ENCODE measurements at places on chromosomes 5 and 9.
A peak's percentile ranks its signal among the peaks of the same experiment; 100 is the strongest.

DNA sequence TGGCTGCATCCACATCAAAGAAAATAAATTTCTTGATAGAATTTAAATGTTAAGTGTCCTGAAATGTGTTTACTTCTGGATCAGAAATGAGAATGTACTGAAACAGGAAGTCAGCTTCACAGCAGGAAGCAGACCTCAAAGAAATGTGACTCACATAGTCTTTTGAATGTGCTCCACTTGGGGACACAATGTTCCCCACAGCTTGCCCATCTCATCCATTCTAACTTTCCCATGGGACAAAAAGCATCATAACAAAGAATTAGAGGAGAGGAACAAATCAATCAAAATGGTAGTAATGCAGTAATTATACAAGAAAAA lies 85.7 kb downstream of the GRAMD2B start:
- no peak for DNase-seq

DNA sequence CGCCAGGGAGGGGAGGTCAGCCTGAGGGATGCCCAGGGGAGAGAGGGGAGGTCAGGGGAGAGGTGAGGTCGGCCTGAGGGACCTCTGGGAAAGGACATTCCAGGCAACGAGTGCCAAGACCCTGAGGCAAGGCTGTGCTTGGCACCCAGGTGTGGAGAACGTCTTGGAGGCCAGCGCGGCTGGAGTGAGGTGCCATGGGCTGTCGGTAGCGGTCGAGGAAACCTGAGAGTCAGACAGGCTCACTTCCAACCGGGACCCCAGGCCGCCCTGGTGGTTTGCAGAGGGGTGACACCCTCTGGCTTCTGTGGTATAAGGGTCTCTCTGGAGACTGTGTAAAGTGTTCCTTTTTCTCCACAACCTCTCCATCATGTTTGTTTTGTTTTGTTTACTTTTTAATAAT lies 82.9 kb downstream of the CACNA1B start:
- no peak for DNase-seq

DNA sequence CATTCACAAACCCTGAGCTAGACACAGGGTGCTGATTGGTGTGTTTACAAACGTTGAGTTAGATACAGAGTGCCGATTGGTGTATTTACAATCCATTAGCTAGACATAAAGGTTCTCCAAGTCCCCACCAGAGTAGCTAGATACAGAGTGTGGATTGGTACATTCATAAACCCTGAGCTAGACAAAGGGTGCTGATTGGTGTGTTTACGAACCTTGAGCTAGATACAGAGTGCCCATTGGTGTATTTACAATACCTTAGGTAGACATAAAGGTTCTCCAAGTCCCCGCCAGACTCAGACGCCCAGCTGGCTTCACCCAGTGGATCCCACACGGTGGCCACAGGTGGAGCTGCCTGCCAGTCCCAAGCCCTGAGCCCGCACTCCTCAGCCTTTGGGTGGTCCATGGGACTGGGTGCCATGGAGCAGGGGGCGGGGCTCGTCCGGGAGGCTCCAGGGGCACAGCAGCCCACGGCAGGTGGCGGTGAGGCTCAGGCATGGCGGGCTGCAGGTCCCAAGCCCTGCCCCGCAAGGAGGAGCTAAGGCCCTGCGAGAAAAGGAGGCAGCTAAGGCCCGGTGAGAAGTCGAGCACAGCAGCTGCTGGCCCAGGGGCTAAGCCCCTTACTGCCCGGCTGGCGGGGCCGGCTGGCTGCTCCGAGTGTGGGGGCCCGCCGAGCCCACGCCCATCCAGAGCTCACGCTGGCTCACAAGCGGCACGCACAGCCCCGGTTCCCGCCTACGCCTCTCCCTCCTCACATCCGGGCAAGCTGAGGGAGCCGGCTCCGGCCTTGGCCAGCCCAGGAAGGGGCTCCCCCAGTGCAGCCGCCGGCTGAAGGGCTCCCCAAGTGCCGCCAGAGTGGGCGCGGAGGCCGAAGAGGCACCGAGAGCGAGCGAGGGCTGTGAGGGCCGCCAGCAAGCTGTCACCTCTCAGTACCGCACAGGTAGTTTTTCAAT lies 1039.2 kb upstream of the CDH9 start:
- DNase-seq, result no peak

GRCh38 chr5:67012171-67012570 lies 184.4 kb downstream of the CD180 start:
- DNase-seq, result peak; percentile 58

DNA sequence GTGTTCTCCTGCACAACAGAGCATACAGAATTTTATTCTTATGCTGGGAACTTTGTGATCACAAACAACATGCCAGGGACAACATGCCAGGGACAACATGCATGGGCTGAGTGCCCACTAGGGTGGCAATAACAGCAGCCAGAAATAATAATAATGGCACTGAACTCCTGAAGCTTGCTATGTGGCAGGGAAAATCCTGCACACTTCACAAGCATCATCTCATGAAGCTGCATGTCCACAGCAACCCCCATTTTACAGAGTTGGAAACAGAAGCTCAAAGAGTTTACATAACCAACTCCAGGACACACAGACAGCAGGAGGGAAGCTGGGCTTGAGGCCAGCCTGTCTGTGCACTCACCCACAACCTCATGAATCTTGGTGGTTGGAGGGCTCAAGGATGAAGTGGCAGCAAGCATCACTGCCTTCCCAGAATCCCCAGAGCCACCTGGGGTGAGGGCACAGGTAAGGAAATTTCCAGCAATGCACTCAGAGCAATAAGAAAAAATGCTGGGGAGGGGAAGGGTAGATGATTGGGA lies 111.4 kb downstream of the GABBR2 start:
- DNase-seq, result peak; percentile 64

- no peak for DNase-seq
These were observed 8.7 kb upstream of the CORO2A start for GRCh38 chr9:98201102-98201501.

- no peak for DNase-seq
These were observed 278.2 kb downstream of the DMRT2 start for GRCh38 chr9:1328341-1328740.

DNA sequence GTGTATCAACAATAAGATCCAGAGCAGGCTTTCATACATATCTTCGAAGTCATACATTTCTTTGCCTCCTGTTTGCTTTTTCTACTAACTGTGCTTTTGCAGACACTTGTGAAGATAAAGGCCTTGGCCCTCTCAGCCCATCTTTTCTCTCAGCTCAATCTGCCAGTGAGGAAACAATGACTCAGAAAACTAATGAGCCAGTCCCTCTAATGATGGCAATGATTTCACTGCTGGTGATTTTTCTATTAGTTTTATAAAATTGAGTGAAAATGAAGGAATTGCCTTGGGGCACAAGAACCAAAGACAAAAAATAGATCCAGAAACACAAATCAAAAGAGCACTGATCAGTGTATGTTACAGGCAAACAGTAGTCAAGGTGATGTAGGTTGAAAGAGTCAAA lies 167.7 kb upstream of the PPP2R2B start:
- no peak for DNase-seq

- no peak for DNase-seq
These were observed at the start of gene BHMT for GRCh38 chr5:79111387-79111959. BHMT (plus strand) TSS chr5:79111809; CDS start chr5:79111886, 77 bp downstream.

DNA sequence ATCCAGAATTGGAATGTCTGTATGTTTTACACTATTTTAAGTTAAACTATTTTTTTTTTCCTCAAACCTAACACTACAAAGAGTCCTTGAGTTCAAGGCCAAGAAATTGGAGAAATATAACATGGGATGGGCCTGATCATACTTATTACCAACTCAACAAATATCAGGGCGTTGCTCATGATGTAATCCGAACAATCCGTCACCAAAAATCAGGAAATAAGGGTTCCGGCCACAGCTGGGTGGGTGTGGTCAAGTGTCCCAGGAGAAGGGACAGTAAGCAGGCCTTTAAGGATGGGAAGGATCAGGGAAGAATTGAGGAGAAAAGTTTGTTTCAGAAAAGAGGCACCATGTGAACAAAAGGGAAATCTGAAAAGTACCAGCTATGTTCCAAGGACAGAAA lies 29.8 kb downstream of the MED27 start:
- no peak for DNase-seq

GRCh38 chr5:67677422-67677970 lies 480.9 kb upstream of the CD180 start:
- DNase-seq, result no peak

DNA sequence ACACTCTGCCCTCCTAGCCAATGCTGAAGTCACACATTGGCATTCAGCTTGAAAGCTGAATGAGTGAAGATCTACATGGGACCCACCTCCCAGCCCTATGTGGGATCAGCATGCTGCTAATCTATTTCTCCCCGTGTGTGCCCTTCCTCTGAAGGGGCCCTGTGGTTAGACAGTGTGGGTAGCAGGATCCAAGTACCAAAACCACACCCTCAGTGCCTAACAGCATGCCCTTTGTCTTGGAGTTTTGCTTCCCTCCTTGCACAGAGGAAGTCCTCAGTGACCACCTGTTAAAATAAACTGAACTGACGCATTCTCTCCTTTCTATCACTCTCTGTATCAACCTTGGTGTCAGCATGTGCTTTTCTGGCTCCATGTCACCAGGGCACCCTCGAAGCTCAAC lies 25.0 kb downstream of the SH3TC2 start:
- DNase-seq, result no peak

DNA sequence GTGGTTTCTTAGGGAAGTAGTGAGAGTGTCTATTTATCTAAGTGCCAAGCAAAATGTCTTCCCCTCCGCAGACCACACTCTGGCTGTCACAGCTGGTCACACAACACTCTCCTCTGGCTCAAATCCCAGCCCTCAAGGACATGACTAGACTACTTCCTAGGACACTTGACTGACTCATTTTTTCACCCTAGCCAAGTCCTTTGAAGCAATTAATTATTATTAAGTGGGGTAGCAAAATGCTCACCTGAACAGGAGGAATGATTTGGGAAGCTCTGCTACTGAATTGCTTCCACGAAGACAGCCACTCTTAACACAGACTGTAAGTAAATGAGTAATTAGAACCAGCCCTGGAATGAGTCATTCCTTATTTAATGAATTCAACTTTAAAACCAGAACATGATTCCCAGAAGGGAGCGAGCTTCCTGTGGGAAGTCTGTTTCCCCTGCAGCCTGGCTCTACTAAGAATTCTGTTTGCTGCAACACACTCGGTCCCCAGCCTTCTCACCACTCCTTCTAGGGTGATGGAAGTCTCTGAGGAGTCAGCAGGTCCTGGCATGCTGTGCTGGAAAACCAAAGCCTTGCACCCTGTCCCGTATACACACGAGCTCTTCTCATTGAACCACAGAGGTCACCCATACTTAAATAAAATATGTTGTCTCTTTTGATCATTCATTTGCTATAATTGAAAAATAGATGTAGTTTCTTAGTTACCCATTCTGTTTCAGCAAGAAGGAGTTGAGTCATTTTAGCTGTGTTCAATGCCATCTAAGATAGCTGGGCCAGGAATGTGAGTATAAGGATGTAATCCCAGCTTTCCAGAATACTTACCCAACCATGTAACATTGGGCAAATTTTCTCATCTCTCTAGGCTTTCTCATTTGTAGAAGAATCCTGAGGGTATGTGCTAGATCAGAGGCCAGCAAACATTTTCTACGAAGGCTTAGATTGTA lies 218.6 kb upstream of the RASEF start:
- DNase-seq, result no peak

DNA sequence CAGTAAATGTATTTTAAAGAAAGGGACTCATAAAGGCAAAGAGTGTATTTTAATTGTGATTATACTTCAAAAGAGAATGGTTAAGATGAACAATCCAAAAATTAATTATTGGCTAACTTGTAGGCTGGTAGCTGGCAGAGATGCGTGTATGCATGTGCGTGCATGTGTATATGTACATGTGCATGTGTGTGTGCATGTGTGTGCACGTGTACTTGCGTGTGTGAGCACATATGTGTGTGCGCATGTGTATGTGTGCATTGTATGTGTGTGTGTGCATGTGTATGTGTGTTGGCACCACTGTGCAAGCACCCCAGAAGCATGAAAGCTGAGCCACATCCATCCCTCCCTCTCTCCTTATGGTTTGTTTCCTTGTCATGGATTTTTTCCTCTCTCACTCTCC lies 83.0 kb upstream of the SLC1A3 start:
- DNase-seq, result no peak

DNA sequence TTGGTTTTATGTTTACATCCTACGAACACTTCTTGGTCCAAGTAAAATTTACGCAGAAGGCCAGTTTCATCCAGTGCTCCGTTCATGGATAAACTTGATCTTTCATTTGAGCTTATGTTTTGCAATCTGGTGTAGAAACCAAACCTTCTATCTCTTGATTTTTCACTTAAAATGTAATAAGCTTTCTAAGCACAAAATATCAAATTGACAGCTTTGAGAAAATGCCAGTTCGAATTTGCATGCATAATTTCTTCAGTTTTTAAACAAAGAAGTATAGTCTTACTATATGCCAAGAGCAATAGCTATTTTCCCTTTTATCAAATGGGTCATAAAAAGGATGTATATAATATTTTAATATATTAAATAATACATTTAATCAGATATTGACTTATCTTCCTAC lies 17.8 kb downstream of the DNAH5 start:
- DNase-seq, result no peak

- no peak for DNase-seq
These were observed 76.7 kb downstream of the TRIM32 start for GRCh38 chr9:116763770-116764169.

GRCh38 chr9:94937214-94937903 lies 210.9 kb downstream of the AOPEP start:
- peak; percentile 98 for DNase-seq

DNA sequence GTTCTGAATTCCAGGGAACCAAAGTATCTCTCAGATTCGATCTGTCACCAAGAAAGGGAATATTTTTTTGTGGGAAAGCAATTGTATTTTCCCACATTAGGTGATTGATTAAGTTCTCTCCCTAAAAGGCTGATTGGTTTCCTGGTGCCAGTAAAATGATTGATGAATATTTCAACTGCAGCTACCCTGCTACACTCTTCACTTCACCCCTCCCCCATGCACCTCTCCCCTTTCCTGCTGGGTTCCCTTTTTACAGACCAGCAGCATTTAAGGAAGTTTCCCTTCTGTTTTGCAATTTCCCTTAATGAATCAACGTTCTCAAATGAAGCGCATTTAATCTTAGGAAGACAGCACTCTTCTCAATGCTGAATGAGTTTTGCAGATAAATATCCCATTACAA lies 13.1 kb downstream of the NR6A1 start:
- DNase-seq, result no peak

GRCh38 chr5:128355961-128356360 lies 182.1 kb downstream of the FBN2 start:
- no peak for DNase-seq

DNA sequence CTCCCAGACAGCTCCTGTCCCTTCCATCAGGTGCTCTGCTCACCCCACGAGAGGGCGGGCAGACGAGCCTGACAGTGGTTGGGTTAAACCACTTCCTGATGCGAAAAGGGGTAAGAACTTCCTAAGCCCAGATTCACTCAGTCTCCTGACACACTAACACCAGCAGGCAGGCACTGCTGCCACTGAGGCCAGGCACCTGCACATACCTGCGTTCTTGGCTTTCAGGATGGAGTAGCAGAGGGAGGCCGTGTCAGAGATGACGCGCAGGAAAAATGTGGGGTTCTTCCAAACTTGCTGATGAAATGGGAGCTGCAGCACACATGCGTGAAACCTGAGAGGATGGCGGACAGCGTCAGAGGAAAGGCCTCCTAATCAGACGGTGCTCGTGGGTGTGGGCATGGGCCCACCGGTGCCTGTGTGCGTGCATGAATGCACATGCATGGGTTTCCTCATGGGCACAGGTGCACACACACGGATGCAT lies 29.9 kb downstream of the SLC6A18 start:
- DNase-seq, result no peak
